ENCODE measurements at places on chromosomes 1 and 21.

DNA sequence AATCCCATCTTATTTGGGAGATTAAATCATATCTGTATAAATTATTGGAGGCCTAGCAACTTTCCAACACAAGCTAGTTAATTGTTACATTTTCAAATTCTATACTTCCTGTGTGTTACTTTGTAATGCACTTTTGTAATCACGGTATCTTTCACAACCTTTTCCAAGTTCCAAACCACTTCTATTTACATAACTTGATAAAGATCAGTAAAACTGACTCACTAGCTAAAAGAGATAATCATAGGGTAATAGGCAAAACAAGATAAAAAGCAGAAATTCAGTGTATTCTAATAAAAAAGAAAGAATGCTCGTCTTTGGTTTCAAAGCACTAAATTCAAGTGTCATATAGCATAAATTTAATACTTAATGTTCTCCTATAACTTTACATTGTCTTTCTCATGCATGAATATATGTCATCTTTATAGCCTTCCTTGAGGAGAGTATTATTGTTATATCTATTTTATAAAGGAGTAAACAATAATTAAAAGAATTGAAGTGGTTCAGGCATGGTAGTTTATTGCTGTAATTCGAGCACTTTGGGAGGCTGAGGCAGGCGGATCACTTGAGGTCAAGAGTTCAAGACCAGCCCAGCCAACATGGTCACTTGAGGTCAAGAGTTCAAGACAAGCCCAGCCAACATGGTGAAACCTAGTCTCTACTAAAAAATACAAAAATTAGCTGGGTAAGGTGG lies 66.4 kb downstream of the RGS13 start:
- DNase-seq, result no peak

DNA sequence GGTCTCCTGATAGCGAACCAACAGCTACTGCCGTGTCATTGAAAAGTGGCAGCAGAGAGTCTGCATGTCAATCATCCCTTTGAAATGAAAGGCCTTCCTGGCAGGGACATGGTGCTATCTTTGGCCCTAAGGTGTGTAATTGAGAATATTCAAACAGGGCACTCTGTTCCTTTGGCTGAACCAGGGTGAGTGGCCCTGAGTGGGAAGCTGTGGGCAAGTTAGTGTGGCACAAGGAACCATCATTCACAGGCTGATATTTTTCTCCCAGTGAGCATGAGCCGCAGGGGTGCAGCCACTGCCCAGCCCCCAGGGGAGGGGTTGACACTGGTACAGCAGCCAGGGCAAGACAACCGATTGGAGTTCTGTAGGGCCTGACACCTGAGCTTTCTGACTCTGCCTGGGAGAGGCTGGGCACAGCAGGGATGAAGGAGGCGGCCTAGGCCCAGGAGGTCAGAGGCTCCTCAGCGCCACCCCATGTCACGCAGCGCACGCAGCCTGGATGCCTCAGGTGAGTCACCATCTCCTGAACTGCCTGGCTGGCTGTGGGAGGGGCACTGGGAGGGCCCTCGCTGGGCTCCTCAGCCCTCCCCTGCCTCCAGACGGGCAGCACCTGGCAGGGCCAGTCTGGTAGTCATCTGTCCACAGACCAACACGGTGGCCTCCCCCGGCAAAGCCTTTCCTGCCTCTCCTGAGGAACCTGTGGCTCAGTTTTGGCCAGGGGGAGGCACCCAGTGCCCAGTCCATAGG lies 13.2 kb downstream of the QSOX1 start:
- DNase-seq, result no peak

DNA sequence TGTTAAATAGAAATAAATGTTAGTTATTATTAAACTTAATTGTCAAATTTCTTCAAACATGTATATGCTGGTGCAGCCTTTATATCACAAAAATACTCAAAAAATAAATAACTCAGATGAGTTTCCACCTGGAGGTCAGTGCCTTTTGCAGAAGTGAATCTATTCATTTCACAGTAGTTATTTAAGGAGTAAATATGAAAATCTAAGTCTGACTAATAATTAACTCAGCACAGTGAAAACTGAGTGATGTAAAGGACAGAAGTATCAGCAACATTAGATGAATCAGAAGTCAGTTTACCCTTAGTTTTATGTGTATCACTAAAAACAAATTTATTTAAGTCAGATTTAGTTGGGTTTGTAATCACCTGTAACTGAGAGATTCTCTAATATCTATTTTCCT lies 2135.4 kb downstream of the MRPL39 start:
- DNase-seq, result no peak

GRCh38 chr21:28745131-28746016 lies 247.3 kb downstream of the LTN1 start:
- DNase-seq, result peak; percentile 75

DNA sequence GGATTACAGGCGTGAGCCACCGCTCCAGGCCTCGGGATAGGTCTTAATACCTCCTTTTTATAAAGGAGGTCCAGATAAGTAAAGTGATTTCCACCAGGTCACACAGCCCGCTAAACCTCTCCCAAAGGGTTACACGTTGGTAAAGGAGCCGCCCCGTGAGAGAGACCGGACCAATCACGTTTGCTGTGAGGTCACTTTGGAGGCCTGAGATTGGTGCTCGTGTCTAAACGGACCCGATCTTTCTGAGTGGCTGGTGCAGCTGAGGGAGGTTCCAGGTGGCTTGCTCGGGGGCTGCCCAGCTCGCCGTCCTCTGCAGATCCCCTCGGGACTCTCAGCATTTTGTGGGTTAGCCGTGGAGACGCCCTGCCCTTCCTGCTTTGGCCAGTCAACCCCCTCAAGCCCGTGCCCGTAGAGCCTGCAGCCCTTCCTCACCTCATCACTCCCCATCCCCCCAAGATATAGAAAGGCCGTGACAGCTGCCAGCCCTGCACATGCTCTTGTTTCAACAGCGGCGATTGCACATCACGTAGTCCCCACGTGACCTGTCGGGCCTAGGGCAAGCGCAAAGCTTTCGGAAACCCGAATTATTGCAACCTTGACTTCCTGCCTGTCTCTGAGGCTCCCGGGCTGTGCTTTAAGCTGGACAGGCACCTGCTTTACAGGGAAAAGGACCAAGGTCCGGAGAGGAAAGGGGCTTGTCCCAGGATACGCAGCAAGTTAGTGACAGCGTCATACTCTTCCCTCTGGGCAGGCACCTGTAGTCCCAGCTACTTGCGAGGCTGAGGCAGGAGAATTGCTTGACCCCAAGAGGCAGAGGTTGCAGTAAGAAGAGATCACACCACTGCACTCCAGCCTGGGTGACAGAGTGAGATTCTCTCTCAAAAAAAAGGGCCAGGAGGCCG lies 5.0 kb upstream of the COA7 start:
- DNase-seq, result peak; percentile 90

GRCh38 chr1:204932573-204932909 lies 61.9 kb downstream of the NFASC start:
- DNase-seq, result no peak

DNA sequence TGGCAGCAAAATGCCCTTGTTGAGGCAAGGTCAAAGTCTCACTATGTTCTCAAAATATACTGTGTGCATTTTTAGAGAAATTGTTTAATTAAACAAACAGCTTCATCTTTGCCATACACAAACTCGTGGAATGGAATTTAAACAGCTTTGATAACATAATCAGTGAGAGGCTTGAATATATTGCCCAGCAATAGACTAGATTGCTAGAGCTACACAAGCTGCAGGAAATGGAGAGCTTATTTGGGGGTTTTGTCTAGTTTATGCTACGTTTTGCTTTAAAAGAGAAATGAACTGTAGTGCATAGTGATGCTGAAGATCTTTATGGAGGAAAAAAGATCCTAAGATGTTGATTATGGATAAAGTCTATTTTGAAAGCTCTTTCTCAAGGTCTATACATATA lies 166.8 kb upstream of the HMCN1 start:
- no peak for DNase-seq

- DNase-seq, result no peak
Observed at GRCh38 chr1:243719476-243719875, 130.6 kb downstream of the AKT3 start.

DNA sequence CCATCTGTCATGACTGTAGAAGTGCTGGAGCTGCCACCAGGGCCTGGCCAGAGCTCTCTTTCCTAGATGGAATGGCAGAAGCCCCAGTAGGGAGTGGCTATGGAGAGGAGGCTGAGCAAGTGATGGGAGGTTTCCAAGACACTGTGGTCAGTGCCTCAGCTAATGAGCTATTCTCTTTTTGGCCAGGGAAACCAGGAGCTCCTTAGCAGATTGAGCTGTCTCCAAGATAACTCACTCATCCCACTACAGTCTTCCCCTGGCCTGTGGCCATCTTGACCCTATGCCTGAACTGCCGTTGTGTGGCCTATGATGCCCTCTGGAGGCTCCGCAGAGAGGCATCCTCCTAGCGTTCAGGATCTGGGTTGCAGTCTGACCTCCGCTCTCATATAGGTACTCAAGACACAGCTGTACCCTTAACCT lies 60.5 kb downstream of the ERI3 start:
- DNase-seq, result no peak

DNA sequence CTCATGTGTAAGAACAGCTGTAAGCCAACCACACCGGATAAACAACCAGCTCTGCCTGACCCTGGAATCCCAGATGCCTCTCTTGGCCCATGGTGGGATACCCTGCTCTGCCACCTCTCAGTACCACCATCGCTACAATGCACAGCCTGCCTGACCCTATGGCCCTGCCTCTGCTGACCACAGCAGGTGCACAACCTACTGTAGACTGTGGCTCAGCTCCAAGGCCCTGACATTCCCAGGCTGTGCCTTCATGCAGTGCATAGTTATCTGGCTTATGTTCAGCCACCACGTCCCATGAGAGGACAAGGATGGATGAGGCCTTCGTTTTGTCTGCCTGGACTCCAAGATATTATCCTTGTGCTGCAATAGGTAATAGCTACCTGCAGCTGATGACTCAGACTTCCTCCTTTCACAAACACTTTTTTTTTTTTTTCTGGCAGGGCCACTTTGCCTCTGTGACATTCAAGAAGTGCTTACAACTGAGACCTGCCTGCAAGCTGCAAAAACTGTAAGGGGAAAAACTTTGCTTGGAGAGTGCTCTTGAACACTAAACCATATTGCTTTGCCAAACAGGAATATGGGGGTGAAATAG lies 177.7 kb downstream of the URB2 start:
- no peak for DNase-seq

DNA sequence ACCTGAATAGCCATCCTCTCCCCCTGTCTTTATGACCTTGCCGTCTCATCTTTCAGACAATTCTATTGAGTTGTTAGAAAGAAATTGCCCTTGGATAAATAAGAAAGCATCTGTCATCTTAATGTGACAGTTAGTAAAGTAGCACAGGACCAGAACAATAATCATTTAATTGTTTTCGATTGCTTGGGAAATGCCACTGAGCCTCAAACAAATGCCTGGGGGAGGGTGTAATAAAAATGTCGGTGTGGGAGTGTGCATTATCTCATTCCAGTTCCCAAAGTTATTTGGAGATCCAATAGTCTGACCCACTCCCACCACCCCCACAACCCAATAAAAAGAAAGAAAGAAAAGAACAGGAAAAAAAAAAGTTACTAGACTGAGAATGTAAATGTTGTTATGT lies 509.3 kb upstream of the LRRC7 start:
- no peak for DNase-seq

DNA sequence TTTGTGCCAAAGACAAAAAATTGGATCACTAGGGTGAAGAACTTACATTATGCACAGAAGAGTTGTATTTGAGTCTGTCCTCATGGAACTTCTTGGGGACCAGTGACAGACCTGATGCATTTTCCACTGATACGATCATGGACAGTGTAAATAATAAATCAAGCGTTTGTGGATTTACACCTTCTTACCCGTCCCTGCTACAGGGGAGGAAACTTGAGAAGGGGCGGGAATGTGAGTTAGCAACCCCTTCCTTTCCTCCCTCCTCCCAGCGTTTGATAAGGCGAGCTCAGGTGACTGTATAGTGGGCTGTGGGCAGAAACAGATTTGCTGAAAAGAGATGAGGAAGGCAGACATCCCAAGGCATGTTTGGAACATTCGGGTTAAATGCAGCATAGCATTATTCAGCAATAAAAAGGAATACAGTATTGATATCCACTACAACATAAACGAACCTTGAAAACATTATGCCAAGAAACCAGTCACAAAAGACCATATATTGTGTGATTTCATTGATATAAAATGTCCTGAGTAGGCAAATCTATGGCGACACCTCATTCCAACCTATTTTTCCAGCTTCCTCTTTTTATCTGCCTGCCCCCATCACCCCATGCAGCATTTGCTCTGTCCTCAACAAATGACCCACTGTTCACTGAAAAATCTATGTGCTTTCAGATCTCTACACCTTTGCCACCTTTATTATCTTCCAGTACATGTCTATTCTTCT lies 128.7 kb downstream of the ZZZ3 start:
- no peak for DNase-seq

DNA sequence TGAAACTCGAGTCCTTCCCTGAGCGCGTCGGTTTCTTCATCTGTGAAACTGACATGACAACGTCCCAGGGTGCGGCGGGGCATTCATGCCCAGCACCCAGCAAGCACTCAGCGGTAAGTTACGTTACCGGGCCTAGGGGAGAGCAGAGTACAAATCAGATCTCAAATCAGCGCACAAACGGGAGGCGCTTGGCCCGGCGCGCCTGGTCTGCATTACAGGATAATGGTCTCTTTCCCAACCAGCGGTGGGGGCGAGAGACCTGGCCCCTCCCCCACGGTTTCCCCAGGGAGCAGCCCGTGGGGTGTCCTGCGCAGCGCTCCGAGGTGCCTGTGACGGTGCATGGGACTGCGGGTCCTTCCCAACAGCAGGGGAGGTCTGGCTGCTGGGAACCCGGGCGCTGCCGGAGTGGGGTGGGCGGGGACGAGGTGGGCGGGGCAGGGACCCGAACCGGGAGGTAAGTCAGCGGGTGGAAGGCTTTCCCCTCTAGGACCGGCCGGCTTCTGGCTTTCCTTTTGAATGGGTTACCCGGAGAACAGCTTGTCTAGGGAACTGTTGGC lies 1.0 kb downstream of the TMEM51 start:
- DNase-seq, result no peak

DNA sequence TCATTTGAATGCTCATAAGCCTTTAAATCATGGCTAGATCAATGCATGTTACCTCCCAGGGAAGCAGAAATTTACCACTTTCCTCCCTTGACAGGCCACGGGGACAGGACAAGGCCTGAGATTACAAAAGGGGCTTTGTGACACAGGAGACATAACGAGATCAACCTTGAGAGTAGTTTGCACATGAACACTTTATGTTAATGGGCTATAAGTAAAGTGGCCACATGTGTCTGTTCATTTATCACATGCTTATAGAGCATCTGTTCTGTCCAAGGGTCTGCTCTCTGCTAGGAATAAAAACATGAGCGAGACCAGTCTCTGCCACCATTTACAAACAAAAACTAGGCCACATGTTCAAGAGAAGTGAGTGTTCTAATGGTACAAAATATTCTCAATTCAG lies 144.1 kb upstream of the C8B start:
- no peak for DNase-seq

- DNase-seq, result no peak
Observed at GRCh38 chr1:113980110-113980509, 836 bp downstream of the OLFML3 start.

GRCh38 chr1:26031611-26032220 lies 10.1 kb downstream of the EXTL1 start:
- DNase-seq, result no peak

- DNase-seq, result no peak
Observed at GRCh38 chr1:196877964-196878363, 9.9 kb upstream of the CFHR4 start.

GRCh38 chr1:26203642-26204318 lies 13.4 kb downstream of the CATSPER4 start:
- no peak for DNase-seq

GRCh38 chr1:224801844-224802490 lies 127.5 kb upstream of the DNAH14 start:
- no peak for DNase-seq

Measured in CD4-positive, alpha-beta T cell treated with Interleukin-21 for 1 hour (primary cell).